SK-N-DZ (cell line): ENCODE measurements at places on chromosomes 11 and 22.

DNA sequence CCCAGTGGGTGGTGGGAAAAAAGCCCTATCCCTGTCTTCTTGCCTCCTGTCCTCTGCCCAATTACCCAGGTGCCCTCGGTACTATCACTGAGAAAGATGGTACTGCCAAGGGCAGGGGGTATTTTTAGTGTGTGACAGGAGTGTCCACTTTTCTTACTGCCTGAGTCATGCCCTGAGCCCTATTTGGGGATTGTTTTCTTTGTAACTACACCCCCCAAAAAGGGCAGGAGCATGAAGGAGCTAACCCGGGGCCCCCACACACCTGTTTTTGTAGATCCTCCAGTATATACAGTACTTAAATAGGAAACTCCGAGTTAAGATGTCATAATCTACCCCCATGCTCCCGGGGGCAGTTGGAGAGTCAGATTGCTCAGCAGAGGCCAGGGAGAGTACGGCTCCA is 3.8 kb downstream of the SMTNL1 start:
- no peak for DNase-seq

GRCh38 chr22:41762980-41763779 is 37.3 kb upstream of the CCDC134 start:
- peak; percentile 43 for DNase-seq

DNA sequence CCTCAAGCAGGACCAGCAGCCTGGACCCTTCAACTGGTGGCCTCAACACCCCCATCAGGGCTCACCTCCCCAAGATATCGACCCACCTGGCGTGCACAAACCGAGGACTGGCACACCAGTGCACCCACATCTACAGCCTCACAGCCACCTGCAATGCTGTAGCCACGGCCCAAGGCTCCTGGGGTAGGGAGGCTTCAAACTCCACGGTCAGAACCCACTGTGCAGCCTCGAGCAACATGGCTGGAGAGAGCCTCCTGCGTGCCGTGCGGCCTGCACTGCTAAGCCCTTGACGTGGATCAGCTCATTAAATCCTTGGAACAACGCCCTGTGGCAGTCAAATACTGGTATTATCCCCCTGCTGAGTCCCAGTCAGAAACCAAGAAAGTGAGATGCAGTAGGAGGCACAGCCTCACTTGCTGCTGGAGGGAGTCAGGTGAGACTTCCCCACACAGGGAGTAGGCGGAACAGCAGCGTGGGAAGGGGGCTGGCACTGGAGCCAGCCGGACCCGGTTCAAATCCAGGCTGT is 4.6 kb downstream of the CARD10 start:
- DNase-seq: no peak

DNA sequence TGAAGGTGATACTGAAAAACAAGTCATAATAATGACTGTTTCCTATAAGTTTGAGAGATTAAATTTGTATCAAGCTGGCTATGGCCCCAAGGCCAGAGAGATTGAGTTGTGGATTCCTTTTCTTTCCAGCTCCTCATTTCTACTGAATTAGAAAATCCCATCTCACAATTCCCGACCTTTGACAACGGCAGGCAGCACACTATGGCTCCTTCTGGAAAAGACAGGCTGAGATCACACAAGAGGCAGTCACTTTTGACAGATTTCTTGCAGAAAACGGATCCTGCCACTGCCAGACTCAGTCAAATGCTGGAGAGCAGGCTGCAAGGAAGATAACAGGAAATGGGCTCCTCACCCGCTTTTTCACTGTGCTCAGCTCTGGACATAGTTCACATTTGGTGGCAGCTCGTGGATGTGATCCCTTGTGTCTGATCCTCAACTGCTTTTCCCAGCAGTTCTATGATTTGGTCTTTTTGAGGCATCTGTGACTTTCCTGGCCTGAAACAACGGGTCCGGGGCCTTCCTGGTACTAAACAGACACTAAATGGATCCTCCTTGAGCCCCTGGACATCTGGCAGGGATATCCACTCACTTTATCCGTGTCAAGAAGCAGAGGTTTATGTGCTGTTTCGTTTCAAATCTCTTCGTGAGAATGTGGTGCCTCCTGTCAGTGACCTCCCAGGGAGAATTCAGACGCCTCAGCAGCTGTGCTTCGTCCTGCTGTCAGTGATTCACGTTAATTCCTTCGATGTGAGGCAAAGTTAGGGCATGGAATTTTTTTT is 26.1 kb upstream of the RTL6 start:
- DNase-seq: peak; percentile 16

GRCh38 chr11:106208760-106209159 is 131.3 kb downstream of the AASDHPPT start:
- no peak for DNase-seq

- DNase-seq: no peak
Observed at GRCh38 chr11:76889411-76889975, 28.8 kb downstream of the ACER3 start.

GRCh38 chr22:43152003-43152356 is 621 bp downstream of the TSPO start:
- DNase-seq: no peak

DNA sequence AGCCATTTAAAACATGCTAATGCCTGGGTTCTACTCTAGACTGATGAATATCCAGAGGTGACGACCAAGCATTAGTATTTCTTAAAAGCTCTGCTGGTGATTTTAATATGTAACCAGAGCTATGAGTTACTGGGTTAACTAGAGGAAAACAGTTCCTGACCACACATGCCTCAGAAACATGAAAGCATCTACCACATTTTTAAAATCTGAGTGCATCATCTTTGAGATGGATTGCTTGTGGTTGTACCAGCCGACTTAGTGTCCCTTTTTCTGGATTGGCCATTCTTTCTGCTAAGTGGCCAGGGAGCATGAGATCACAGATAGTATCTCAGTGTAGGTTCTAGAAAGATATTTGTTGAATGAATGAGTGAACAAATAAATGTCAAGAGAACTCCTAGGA is 152.4 kb downstream of the NTM start:
- no peak for DNase-seq

DNA sequence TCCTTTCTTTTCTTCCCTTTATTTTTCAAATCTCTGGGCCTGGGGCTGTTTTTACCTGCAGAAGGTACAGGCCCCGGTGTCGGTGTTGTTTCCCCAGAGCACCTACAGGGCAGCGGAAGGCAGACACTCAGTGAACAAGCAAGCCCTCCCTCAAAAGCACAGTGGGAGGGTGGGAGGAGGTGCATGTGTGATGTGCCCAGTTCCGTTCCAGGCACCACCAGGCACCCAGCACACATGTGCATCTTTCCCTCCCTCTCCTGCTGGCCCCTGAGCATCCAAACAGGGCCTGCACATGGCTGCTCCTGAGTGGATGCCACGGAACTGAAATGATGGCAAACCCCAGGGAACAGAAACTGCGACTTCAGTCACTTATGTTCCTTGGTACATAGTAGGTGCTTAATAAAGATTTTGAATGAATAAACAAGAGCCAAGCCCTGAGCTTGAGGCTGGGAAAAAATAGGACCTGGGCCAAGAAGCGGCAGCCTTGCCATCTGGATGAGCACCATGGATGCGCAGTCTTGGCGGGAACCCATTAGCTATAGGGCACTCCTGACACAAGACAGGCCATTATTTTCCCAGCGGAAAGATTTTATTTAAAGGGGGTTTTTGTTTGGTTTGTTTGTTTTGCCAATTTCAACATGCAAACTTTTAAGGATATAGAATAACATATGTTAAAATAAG is 47.8 kb downstream of the ARRB1 start:
- no peak for DNase-seq

DNA sequence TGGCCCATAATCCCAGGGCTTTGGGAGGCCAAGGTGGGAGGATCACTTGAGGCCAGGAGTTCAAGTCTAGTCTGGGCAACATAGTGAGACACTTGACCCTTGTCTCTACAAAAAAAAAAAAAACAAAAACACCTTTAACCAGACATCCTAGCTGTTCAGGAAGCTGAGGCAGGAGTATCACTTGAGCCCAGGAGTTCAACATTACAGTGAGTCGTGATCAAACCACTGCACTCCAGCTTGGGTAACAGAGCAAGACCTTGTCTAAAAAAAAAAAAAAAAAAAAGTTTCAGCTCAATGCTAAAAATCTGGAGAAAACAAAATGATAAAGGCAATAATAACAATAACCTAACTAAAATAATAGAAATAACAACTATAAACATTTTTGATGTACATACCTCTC is 22.6 kb upstream of the APLP2 start:
- no peak for DNase-seq

DNA sequence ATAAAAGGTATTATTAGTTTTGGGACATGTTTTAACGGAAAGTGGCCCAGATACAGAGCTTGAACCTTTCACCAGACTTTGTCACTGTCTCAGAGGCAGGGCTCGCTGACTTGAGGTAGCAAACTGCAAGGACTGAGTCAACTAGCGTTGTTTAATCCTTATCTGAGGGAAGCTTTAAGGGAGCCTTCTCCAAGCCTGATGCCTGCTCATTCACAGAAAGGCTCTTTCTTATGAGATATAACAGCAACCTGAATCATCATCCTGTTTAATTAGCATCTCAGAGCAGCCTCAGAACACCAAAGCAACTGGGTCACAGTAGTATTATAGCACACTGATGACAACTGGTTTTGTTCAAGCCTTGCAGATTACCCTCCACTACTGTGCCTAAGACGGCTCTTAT is 54.2 kb upstream of the CYP2D6 start:
- DNase-seq: no peak
